Left ventricle myocardium inferior (tissue), 1 donor: ENCODE measurements at places on chromosomes 3 and 15. TPM values are rescaled to one million over a fixed set of nuclear protein-coding genes. Genes with fewer than 3 reads are reported as not detected.
A peak's percentile ranks its signal among the peaks of the same experiment; 100 is the strongest.

DNA sequence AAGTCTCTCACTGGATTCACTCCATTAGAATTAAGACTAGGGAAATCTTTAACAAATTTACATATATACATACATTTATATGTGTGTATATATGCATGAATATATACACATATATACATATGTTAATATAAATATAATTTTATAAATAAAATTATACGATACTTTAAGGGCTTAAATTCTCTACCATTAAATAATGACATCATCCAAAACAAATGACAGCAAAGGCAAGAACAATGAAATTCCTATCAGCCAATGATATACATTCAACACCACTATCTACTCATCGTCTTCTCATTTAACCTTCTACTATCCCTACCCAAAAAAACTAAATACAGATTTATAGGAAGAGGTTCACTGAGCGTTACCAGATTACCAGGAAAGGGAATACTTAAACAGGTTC is 152.0 kb downstream of the VPS13C start:
- peaks cover 76% of the 10 kb centered on the region for H3K36me3 ChIP-seq
- no peak for DNase-seq
- H3K4me3 ChIP-seq: no peak overlapping the region
- no peak overlapping the region for H3K27ac ChIP-seq
- no peaks in the 10 kb centered on the region for H3K4me1 ChIP-seq

GRCh38 chr3:177598097-177598833 is 401.0 kb upstream of the TBL1XR1 start:
- H3K27me3 ChIP-seq: no peaks in the 10 kb centered on the region
- DNase-seq: no peak
- H3K4me1 ChIP-seq: peaks cover 46% of the 10 kb centered on the region
- no peak overlapping the region for H3K4me3 ChIP-seq
- no peaks in the 10 kb centered on the region for H3K36me3 ChIP-seq

DNA sequence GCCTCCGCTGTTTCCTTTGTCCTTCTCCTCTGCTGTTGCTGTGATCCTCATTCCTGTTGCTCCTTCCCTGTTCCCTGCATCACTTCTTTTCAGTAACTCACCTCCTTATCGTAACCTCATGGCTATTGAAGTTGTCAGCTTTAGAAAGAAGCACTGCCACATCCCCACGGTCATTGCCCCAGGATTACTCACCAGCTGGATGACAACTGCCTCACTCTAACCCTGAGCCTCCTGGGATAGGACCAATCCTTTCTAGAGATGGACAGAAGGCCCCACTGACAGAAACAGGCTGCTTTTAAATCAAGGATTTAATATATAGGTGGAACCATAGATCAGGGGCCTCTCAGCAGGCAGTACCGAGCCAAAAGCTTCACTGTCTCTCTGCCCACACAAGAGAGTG is 4.1 kb downstream of the FHIT start:
- no peak for DNase-seq
- no peaks in the 10 kb centered on the region for H3K36me3 ChIP-seq
- peaks cover 47% of the 10 kb centered on the region for H3K4me1 ChIP-seq
- H3K27me3 ChIP-seq: no peaks in the 10 kb centered on the region

MOBP gene
- total RNA-seq: not detected

GRCh38 chr3:64291345-64291744 is 66.1 kb upstream of the PRICKLE2 start:
- H3K27me3 ChIP-seq: no peaks in the 10 kb centered on the region
- H3K4me3 ChIP-seq: no peak overlapping the region
- no peaks in the 10 kb centered on the region for H3K36me3 ChIP-seq

GRCh38 chr3:111749171-111750170 is 109.6 kb upstream of the PHLDB2 start:
- DNase-seq: no peak
- no peaks in the 10 kb centered on the region for H3K27me3 ChIP-seq
- H3K27ac ChIP-seq: peak overlapping the region; percentile 9
- no peak overlapping the region for H3K4me3 ChIP-seq
- no peaks in the 10 kb centered on the region for H3K36me3 ChIP-seq

- H3K4me1 ChIP-seq: no peaks in the 10 kb centered on the region
- DNase-seq: no peak
- H3K27ac ChIP-seq: no peak overlapping the region
- peaks cover 5% of the 10 kb centered on the region for H3K36me3 ChIP-seq
- no peak overlapping the region for H3K4me3 ChIP-seq
These were observed 163.3 kb downstream of the CDIN1 start for GRCh38 chr15:36742696-36743095.

DNA sequence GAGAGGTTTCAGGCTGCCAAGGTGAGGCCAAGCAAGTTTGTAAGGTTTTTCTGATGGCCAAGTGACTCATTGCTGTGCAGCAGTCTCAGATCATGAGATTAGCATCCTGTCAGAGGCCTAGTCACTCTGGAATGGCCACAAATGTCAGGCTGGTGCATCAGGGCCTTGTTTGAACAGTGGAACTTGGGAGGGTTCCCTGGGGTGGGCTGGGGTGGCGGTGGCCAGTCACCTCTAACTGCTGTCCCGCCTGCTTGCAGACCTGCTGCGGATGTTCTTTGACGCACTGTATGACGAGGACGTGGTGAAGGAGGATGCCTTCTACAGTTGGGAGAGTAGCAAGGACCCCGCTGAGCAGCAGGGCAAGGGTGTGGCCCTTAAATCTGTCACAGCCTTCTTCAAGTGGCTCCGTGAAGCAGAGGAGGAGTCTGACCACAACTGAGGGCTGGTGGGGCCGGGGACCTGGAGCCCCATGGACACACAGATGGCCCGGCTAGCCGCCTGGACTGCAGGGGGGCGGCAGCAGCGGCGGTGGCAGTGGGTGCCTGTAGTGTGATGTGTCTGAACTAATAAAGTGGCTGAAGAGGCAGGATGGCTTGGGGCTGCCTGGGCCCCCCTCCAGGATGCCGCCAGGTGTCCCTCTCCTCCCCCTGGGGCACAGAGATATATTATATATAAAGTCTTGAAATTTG is 2.8 kb upstream of the FAM131A start:
- DNase-seq: no peak
- H3K4me1 ChIP-seq: peaks cover 69% of the 10 kb centered on the region
- no peak overlapping the region for H3K4me3 ChIP-seq
- H3K27ac ChIP-seq: peak overlapping the region; percentile 97
- H3K27me3 ChIP-seq: no peaks in the 10 kb centered on the region

GRCh38 chr3:129470861-129471260 is 30.8 kb downstream of the IFT122 start:
- peaks cover 24% of the 10 kb centered on the region for H3K4me1 ChIP-seq
- H3K36me3 ChIP-seq: peaks cover under 1% of the 10 kb centered on the region
- H3K27ac ChIP-seq: no peak overlapping the region
- no peak for DNase-seq
- no peaks in the 10 kb centered on the region for H3K27me3 ChIP-seq

SLC15A2 gene
- 4.6 TPM for total RNA-seq

- H3K4me1 ChIP-seq: peaks cover 41% of the 10 kb centered on the region
- no peak for DNase-seq
These were observed 3.0 kb downstream of the PPM1L start for GRCh38 chr3:160758929-160759577.

DNA sequence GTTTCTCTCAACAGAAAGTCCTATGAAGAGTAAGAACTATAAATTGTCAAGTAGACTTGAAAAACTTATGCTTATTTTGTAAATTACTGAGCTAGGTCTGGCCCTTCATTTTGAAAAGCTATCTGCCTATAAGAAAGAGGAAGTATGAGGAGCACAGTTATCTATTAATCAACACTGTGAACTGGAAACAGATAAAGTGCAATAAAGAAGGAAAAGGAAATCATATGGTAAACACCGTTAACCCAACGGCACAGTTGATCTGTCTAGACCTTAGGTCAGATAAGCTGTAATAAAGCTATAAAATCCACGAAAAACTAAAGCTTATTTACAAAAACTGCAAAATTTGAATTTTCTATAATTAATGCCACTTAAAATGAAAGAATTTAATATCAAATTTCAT is 242.5 kb downstream of the ZBTB20 start:
- no peak overlapping the region for H3K27ac ChIP-seq
- H3K27me3 ChIP-seq: no peaks in the 10 kb centered on the region
- no peak overlapping the region for H3K4me3 ChIP-seq
- no peak for DNase-seq
- peaks cover 46% of the 10 kb centered on the region for H3K4me1 ChIP-seq
- peaks cover 5% of the 10 kb centered on the region for H3K36me3 ChIP-seq

DNA sequence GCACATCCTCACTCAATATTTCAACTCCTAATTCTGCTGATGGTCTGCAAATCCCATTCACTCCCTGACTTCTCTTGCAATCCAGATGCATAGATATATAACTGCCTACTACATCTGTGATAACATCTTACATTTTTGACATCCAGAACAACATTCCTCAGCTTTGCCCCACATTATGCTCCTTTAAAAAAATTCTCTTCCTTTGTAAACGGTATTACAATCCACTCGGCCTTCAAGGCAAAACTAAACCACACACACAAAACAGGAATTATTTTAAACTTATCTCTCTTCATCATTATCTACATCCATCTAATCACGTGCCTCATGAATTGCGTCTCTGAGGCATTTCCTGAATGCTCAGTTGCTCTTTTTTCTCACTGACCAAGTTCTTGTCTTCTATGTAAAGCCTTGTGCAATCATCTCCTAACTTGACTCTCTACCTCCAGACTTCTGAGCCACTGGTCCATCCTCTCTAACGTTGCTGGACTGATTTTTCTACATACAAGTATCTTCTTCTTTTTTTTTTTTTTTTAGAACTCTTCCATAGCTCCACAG is 117.0 kb downstream of the SATB1 start:
- H3K4me3 ChIP-seq: no peak overlapping the region
- no peaks in the 10 kb centered on the region for H3K27me3 ChIP-seq
- H3K27ac ChIP-seq: no peak overlapping the region
- DNase-seq: no peak

DNA sequence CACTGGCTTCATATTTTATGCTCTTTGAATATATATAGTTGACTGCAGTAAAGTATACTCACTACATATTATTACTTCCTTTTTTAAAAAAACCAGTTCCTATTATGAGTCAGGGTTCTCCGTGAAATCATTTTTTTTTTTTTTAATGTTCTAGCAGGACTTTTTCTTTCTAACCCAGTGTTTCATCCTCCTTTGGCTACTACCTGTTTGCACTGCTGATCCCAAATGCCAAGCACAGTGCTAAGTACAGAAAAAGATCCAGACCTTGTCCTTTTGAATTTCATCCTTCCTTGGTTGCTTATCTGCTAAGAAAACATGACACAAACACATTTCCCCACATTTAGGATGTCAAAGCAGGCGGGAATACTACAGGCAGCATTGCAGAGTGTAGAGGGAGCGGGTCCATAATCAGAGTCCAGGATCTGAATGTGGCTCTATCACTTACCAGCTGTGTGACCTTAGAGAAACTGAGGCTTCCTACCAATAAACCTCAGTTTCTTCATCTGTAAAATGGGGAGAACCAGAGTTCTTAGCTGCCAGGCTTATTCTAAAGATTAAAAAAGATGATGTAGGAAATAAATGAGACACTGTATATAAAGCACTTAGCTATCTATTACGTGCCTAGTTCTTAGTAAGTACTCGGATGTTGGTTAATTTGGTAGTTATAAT is 37.2 kb upstream of the ANPEP start:
- DNase-seq: no peak
- no peak overlapping the region for H3K4me3 ChIP-seq
- no peak overlapping the region for H3K27ac ChIP-seq
- peaks cover 41% of the 10 kb centered on the region for H3K36me3 ChIP-seq
- no peaks in the 10 kb centered on the region for H3K27me3 ChIP-seq

DNA sequence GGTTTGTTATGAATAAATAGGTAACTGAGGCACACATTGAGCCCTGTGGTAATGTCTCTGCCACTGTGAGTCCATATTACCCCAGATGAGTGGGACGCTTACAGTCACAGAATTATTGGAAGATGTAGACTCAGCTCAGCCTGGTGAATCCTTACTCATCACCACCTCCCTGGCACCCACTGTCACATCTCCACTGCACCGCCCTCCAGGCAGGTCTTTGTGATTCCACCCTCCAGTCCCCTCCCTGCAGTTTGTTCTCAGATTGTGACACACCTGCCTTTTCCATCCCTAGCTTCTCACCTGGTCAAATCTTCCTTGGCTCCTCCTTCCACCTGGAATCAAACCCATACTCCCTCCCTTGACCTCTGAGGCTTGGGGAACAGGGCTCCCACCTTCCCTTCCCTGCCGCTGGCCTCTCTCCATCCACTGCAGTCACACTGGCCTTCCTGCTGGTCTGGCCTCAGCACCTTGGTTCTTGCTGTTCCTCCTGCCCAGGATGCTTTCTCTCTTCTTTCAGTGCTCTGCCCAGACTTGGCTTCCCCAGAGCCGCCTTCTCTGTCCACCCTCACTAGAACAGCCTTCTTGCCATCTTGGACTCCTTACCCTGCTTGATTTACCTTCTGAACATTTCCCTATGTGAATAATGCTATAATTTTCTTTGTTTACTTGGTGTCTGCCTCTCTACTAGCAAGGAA is 9.4 kb downstream of the SLC6A20 start:
- H3K4me3 ChIP-seq: no peak overlapping the region
- DNase-seq: no peak
- no peaks in the 10 kb centered on the region for H3K36me3 ChIP-seq
- no peaks in the 10 kb centered on the region for H3K4me1 ChIP-seq

- no peak for DNase-seq
- H3K4me1 ChIP-seq: peaks cover 16% of the 10 kb centered on the region
- no peaks in the 10 kb centered on the region for H3K27me3 ChIP-seq
- H3K4me3 ChIP-seq: no peak overlapping the region
- no peaks in the 10 kb centered on the region for H3K36me3 ChIP-seq
- no peak overlapping the region for H3K27ac ChIP-seq
These were observed 56.1 kb upstream of the TRPM1 start for GRCh38 chr15:31157644-31158069.

DNA sequence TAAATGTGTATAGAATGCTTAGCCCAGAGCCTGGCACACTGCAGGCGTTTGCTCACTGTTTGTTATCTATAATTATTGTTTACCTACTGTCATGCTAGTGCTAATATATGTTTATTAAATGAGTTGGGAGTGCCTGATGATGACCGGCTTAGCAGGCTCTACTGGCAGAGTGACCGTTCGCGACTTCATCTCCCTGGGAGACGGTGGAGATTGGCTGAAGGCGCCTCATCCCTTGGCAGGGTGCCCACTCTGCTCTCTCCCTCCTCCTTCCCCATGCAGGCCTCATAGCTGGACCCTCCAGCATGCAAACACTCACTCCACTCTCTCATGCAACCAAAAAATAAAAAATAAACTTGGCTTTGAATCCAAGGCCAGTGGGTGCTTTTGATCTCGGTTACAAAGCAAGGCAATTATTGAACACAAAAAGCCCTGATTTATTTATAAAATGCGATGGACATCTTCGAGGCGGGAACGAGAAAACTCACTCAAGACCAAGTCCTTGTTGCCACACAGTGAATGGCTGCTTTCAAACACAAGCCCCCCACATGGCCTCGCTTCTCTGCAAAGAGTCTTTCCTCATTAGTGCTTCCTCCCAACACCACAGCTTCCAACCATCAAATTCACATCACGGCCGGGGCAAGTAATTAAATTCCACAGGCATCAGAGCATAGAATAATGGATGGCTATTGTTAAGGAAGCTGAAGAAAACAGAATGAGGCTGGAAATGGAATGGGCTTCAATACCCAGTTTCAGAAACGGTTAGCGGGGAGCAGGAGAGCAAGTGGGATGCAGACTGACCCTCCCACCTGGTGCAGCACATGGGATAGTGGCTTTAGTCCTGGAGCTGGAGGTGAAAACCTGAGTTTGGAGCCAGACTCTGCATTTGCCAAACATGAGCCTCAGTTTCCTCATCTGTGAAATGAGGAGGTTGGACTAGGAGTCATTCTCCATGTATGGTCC is 135.7 kb upstream of the RAD18 start:
- no peaks in the 10 kb centered on the region for H3K4me1 ChIP-seq
- no peaks in the 10 kb centered on the region for H3K27me3 ChIP-seq
- DNase-seq: no peak
